Right kidney (tissue), 9 donors: ENCODE measurements at places on chromosomes 13 and 19.

GRCh38 chr13:62631124-62631523 is 1215.5 kb upstream of the PCDH20 start:
- DNase-seq: no peak

- no peak for DNase-seq
Observed at GRCh38 chr13:83730674-83731073, 151.6 kb downstream of the SLITRK1 start.

DNA sequence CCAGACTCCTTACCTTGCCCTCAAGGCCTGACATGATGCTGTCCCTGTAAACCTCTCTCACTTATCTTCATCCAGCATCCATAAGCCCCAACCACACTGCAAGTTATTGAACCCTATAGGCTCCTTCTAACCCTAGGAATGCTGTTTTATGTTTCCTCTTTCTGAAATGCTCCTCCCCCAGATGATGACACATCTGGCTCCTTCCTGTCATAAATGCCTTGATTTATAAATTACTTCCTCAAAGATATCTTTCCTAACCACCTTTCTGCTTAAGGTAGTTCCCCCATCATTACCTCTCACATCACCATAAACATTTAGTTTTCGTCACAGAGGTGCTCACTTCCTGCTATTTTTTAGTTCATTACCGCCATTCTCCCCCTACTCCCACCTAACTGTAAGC is 12.3 kb downstream of the RUBCNL start:
- no peak for DNase-seq

DNA sequence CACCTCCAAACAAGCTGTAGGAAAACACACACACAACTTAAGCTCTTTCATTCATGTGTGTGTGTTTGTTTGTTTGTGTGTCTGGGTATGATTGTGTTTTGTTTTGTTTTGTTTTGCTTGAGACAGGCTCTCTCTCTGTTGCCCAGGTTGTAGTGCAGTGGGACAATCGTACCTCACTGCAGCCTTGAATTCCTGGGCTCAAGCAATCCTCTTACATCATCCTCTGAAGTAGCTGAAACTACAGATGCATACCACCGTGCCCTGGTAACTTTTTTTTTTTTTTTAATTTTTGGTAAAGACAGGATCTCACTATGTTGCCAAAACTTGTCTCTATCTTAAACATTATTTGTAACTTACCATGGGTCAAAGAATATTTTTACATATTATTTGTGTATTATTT is 431.7 kb downstream of the SLITRK1 start:
- no peak for DNase-seq

DNA sequence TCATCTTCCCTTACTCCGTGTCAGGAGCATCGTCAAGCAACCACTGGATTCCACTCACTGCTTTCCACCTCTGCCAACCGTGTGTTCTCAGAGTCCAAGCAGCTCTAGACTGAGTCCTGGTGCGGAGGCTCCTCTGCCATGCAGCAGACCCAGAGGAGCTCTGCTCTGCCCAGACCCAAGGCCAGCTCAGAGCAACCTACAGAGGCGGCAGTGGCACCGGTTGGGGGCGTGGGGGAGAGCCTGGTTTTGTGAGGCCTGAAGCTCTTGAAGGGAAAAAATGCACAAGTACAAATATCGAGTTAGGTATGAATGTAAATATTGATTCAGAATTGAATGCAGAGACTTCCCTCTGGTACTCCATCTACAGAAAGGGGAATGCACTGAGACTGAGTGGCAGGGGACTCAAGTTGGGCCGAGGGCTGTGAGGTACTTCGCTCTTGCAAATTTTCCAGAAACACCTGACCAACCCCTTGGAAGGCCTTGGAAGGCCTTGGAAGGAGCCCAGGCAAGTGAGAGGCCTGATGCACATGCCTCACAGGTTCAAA is 46.7 kb downstream of the GJA3 start:
- DNase-seq: no peak

GRCh38 chr13:61670384-61671161 is 254.9 kb upstream of the PCDH20 start:
- no peak for DNase-seq

- DNase-seq: no peak
Observed at GRCh38 chr13:103354171-103354570, 288.0 kb upstream of the SLC10A2 start.

- peak; percentile 33 for DNase-seq
Observed at GRCh38 chr13:50340551-50341287, 325.5 kb downstream of the KCNRG start.

- DNase-seq: peak; percentile 64
Observed at GRCh38 chr19:13588957-13589833, 82.9 kb upstream of the CACNA1A start.

DNA sequence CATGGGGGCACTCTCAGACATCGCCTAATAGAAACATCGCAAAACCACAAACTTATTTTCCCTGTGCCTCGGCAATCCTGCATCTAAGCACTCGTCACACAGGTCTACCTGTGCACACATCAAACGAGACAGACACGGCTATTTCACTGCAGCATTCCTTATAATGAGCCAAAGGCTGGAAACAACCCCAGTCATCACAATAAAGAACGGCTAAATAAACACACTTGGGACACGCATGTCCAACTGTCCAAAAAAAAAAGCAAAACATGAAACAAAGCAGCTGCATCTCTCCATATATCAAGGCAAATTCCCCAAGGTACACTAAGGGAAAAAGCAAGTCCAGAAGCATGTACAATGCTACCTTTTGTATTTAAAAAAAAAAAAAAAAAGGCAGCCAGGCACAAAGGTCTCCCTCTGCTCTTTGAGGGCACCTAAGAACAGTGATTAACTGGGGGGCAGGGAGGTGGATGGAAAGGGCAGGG is 27.2 kb upstream of the CCNP start:
- DNase-seq: no peak

DNA sequence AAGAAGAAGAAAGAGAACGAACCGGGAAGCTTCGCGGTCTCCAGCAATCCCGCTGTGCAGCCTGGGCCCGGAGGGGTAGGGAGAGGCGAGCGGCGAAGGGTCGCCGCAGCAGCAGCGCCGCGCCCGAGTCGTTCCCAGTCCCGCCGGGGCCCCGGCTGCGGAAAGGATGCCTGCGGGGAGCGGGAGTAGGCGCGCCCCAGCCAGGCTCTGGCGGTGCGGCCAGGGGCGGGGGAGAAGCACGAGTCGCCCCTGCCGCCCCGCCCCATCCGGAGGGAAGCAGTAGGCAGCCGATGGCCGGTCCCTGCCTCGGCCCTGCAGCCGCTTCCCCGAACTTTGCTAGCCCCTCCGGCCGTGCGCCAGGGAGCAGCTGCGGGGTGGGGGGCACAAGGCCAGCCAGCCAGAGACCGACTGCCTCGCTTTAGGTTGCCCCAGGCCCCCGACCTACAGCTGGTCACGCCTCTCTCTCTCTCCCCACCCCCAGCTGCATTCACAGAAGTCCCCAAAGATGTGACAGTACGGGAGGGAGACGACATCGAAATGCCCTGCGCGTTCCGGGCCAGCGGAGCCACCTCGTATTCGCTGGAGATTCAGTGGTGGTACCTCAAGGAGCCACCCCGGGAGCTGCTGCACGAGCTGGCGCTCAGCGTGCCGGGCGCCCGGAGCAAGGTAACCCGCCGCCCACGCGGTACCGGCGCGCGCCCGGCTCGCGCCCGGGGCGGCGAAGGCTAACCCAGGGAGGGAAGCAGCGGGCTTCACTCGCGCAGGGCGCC is 1.1 kb downstream of the VSTM2B start:
- DNase-seq: peak; percentile 66

DNA sequence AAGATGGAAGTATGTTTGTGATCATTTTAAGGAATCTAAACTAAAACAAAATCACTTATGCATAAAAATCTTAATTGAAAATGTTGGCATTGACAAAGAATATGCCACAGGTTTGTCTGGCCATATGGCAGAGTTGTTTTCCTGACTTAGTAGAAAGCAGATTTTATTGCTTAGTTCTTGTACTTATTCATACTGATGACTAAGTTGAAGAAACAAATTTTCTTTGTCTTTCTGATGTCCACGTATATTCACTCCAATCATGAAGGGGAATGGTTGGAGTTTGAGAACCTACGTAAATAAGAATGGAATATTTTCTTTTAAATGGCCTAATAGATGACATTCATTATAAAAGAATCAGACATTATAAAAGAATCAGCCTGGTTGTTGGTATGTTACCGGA is 8.0 kb upstream of the GPC6 start:
- DNase-seq: no peak

DNA sequence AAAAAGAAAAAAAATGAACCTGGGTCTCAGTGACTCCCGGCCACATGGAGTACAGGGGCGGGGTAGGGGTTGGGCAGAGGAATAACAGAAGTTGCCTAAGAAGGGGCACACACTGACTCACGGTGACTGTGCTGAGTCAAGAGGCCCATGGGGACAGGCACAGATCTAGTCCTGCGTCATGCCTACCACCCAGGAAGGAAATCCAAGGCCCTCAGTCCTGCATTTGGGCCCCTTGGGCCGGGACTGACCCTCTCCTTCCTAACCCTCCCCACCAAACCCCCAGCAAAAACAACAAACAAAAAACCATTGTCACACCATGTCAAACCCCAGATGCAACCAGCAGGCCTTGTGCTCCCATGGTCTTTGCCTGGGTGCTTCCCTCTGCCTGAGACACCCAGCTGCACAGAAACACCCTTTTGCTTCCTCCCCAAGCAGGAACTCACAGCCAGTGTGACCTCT is 9.6 kb upstream of the NOTCH3 start:
- DNase-seq: no peak

DNA sequence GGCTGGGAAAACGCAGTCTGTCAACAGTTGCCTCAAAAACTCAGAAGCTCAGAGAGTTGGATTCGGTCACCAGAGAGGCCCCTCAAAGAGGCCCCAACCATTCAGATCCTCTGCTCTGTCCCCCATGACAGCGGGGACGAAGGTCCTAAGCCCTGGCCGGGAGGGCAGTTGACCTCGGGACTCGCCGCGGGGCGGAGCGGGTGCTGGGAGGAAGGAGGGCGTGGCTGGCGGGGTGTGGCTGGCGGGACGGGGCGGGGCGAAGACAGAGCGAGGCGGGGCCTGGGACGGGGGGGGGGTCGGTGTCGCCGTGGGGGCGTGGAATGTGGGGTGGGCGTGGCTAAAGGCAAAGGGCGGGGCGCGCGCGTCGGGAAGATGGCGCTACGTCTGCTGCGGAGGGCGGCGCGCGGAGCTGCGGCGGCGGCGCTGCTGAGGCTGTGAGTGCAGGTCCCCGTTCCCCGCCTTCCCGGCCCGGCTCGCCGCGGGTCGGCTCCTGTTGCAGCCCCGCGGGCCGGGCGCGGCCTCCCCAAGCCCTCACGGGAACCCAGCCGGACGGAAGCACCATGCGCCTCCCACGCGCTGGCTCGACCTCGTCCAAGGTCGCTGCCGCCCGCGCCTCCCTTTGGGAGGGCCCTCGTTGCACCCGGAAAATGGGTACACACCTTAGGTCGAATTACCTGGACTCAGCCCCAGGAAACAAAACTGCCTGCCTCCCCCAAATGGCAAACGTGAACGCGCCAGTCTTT is 105.2 kb downstream of the TM9SF2 start:
- DNase-seq: peak; percentile 91

DNA sequence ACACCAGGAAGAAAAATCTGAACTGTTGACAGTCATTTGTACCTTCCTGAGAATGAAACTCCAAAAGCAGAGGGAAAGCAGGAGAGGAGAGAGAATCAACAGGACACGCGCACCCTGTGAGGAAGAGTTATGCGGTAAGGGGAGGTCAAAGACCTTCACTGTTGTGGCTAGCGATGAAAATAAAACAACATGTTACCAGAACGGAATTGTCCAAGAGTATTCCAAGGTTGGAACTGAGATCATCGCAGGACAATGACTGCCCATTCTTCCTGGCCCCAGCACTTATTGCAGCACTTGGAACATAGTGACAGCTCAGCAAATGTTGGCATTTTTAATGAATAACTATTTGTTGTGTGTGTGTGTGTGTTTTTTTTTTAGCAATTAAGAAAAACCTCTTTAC is 176.0 kb upstream of the TSC22D1 start:
- no peak for DNase-seq

DNA sequence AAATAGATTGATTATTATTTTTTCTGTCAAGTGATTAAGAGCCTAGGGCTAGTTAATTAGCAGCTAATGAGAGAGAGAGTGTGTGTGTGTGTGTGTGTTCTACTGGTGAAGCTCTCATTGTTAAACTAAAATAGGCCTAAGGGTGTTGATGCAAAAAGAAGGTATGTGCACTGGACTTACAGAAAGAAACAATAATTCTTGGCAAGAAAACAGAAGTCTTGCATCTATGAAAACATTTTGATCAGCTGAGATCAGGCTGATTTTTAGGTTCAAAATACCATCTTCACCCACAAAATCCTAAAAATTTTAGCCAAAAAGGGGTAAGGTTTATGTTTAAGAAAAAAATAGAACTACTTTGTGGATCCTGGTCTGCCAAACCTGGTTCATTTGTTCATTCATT is 106.5 kb downstream of the POSTN start:
- no peak for DNase-seq

GRCh38 chr13:99976575-99976974 is 5.0 kb upstream of the ZIC5 start:
- DNase-seq: no peak

DNA sequence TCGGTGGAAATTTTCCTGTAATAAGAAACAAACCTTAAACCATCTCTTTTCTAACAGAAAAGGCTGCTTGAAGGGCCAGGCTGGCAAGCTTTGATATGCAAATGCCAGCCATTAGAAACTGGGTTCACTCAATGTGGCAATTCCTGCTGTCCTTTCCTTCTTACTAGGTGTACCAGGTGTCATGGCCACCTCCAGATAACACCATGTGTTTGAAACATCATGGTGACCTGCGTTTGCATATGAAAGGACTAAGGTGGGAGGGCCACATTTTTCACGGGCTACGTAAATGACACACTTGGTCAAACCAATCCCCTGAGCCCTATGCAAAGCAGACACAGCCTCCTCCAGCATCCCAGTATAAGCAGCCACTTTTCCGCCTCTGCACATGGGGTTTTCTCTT is 789.1 kb upstream of the SLITRK5 start:
- no peak for DNase-seq

DNA sequence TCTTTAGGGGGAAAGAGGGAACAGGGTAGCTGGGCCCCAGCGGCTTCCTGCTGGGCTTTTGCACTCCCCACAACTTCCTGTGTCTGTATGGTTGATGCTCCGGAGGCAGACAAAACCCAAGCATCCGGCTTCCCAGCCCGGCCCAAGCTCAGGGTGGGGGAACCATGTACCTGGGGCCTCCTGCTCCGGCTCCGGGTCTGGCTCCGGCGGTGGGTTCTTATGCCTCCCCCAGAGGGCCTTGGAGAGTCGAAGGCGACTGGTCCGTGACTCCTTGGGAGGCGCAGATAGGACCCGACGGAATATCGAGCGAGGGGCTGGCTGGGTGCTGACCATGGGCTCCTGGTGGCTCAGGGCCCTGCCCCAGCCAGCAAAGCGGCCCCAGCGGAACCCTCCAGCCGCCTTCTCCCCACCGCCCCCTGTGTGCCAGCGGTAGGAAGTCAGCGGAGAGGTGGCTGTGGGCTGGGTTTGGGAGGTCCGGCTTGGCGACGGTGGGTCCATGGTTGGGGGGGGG is 428 bp downstream of the RASAL3 start:
- no peak for DNase-seq
